ENCODE measurements at places on chromosomes 4 and X.

DNA sequence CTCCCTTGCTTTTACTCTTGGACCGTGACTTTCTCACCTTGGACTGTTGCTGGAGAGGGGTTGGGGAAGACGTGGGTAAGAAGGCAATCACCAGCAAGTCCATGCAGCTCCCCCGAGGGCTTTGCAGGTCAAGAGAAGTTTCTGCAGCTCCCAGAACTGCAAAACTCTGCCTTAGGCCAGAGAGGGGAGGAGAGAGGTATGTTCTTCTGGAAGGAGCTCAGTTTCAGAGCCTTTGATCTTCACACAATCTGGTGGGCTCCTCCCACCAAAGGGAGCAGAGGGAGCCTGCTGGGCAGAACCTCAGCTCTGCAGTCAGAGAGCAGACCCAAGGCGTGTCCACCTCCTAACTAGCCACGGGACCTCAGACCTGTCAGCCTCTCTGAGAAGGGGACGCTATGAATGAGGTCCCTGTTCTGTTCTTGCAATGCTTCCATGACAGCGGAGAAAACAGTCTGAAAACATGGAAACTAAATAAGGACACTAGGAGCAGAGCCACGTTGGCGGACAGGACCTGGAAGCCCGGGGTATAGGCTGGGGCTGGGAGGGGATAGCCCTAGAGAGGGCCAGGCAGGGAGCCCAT lies 92.8 kb downstream of the EVC2 start:
- DNase-seq: no peak

- no peak for DNase-seq
Observed at GRCh38 chr4:185346975-185347601, 48.6 kb downstream of the LRP2BP start.

DNA sequence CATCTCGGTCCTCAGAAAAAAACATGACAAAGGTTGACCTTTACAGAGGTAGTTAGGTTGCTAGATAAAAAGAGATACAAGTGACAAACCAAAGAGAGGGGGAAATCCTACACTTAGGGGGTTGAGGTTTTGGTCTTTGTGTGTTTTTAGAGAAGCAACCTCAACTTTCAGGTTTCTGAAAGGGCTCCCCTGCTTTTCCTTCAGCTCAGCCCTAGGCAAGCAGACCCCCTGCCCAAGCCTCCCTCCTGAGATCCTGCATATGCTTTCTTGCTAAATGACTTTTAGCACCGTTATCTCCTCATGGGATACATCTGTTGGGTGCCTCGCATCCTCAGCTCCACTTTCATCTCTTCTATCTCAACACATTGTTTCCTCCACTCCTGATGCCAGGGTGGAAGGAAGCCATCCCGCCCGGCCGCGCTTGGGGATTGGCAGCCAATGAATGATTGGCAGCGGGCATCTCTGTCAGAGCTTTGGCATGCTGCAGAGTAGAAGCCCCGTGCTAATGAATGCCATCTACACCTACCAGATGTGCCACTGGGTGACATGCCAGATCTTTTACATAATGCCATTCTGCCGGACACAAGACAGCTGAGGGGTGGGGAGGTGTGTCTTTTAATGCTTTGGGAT lies 15.0 kb upstream of the PRDM8 start:
- DNase-seq: no peak

GRCh38 chrX:23752740-23753415 lies 9.8 kb upstream of the ACOT9 start:
- no peak for DNase-seq

All from erythroblast (primary cell).